ENCODE measurements at places on chromosomes 16 and 17. TPM values are rescaled to one million over a fixed set of nuclear protein-coding genes. Genes with fewer than 3 reads are reported as not detected.

DNA sequence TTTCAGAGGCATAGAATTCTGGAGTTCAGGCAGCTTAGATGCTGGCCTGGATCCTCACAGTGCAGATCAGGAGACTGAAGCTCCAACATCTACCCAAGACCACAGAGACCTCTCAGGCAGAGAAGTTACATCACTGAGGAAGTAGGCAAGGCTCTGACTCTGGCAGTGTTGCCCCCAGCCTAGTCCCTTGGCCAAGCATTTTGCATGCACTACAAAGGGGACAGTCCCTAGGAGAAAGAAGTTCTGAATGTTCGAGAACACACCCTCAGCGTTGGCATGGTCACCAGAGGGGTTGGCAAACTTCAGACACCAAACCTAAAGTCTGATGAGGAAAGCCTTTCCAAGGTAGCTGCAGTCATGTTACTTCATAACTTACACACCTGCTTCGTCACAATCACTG lies 2.5 kb downstream of the RANBP10 start:
- no peak for DNase-seq

Gene NKD1
- total RNA-seq: under 0.01 TPM

Gene ITPRIPL2
- 17.2 TPM for total RNA-seq

Gene P2RX1
- total RNA-seq: 160 TPM

Gene TP53TG3
- 0.27 TPM for total RNA-seq

Gene MILR1
- total RNA-seq: 5.7 TPM

- no peak for DNase-seq
Measured at GRCh38 chr16:2482708-2483534, 8.0 kb downstream of the TBC1D24 start.

- DNase-seq: no peak
Measured at GRCh38 chr17:62676952-62677596, 49.6 kb downstream of the MRC2 start.

GRCh38 chr16:66510298-66510697 lies 39.6 kb downstream of the TK2 start:
- DNase-seq: no peak

Gene IL34
- under 0.01 TPM for total RNA-seq

Gene CA7
- under 0.01 TPM for total RNA-seq

GRCh38 chr17:1577583-1578013 lies 15.0 kb upstream of the PITPNA start:
- peak; percentile 44 for DNase-seq

Gene TMC8
- 75.1 TPM for total RNA-seq

DNA sequence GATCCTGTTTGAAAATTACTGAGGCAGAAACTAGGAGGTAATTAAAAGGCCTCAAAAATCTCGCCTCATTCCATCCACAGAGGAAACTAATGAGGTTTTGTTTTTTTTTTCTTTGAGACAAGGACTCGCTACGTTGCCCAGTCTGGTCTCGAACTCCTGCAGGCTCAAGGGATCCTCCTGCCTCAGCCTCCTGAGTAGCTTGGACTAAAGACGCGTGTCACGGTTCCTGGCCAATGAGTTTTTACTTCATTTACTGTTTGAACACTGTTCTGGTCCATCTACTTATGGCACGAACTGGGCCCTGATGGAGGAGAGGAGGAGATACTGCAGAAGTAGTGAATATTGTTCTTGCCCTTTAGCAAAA lies 600 bp upstream of the BLTP2 start:
- no peak for DNase-seq

DNA sequence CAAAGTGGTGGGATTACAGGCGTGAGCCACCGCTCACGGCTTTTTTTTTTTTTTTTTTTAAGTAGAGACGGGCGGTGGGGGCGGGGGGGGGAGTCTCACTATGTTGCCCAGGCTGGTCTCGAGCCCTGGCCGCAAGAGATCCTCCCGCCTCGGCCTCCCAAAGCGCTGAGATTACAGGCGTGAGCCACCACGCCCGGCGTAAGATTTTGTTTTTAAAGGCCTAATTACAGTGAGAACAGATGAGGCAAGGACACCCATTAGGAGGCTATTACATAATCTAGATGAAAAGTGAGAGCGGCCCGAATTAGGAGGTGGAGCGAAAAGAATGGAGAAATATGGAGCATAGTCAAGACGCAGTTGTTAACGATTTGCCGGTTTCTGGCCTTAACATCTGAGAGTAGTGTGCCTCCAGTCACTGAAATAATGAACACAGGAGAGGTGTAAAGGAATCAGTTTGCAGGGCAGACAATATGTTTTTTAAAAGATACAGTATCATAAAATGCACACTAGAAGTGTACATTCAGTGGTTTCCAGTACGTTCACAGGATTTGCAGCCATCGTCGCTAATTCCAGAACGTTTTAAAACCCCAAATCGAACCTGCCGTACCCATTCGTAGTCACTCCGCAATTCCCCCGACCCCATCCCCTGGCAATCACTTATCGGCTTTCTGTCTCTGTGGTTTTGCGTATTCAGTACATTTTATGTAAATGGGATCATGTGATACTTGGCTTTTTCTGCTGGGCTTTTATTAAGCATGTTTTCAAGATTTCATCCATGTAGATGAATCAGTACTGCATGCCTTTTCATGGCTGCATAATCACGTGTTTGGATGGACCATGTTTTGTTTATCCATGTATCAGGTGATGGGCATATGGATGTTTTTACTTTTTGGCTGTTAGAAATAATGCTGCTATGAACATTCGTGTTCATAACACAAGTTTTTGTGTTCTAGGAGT lies 1.4 kb upstream of the SLX4 start:
- DNase-seq: no peak

GRCh38 chr16:89653656-89654295 lies 3.7 kb downstream of the CHMP1A start:
- DNase-seq: no peak
